ENCODE measurements at places on chromosomes 4 and X.

GRCh38 chrX:78540171-78540570 lies 119.0 kb downstream of the RTL3 start:
- DNase-seq: no peak

- peak; percentile 64 for DNase-seq
Observed at GRCh38 chr4:54539500-54540029, 118.2 kb upstream of the KIT start.

- no peak for DNase-seq
Observed at GRCh38 chrX:152528193-152528592, 77.1 kb upstream of the GABRA3 start.

DNA sequence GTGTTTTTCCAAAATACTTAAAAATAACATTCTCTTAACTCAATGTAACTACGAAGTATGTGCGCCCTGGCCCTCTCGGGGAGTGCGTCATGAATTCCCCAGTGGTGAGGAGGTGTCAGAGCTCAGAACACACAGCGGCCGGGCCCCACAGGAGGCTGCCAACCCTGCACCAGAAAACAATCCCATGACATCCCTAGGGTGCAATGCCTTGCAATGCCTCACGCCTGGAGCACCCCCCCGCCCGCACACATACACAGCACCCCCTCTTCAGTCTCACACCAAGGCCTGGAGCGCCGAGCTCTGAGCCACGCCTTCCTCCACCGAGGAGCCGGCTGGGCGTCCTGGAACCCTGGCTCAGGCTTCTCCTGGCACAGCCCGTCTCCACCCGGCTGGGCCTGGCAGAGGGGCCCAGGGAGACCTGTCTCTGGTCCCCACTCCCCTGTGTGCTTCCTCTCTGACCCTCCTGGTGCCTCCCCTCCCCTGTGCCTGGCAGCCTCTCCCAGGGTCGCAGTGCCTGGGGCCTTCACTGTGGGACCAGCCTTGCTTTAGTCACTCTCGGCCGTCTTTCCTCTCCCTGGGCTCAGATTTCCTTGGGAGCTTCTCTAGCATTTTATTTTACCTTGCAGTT lies 108.2 kb upstream of the ADRA2C start:
- no peak for DNase-seq
